ENCODE measurements at places on chromosomes 5 and 9. TPM values are rescaled to one million over a fixed set of nuclear protein-coding genes. Genes with fewer than 3 reads are reported as not detected.

DCTN3 gene
- total RNA-seq: 77.3 TPM

OTULINL gene
- 32.4 TPM for total RNA-seq

FOXD4L5 gene
- total RNA-seq: not detected

ENG gene
- 11.2 TPM for total RNA-seq

CAMK4 gene
- 210 TPM for total RNA-seq

PRELID2 gene
- not detected for total RNA-seq

RETREG1 gene
- 47.4 TPM for total RNA-seq

INPP5E gene
- total RNA-seq: 21.4 TPM

REEP2 gene
- not detected for total RNA-seq

ZFP37 gene
- 3.1 TPM for total RNA-seq

MAMDC2 gene
- total RNA-seq: 0.61 TPM

SPINK7 gene
- not detected for total RNA-seq

PHF24 gene
- total RNA-seq: not detected
